ENCODE measurements at places on chromosomes 3 and 15.

DNA sequence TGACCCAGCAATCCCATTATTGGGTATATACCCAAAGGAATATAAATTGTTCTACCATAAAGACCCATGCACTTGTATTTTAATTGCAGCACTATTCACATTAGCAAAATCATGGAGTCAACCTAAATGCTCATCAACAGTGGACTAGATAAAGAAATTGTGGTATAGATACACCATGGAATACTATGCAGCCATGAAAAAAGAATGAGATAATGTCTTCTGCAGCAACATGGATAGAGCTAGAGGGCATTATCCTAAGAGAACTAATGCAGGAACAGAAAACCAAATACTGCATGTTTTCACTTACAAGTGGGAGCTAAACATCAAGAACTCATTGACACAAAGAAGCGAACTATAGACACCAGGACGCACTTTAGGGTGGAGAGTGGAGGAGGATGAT, 466.7 kb downstream of the MECOM start:
- DNase-seq = no peak

DNA sequence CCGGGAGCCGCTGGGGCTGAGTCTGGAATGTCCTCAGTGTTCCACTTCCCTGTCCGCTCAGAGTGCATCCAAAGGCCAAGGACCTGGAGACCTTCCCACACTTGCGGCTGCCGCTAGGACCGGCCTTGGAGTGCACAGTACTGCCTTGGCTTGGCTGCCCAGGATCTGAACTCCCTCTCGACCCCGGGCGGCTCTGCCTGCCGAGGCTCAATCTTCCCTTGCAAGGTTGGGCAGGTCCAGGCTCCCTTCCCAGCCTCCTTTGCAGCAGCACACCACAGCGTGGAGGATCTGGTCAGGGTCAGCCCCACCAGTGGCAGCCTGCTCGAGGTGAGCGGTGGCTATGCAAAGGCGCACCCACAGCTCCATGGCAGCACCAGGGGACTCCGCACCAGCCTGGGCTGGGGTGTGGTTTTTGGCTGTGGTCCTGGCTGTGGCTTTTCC, 69.2 kb downstream of the PLXNA1 start:
- no peak for DNase-seq

GRCh38 chr15:96106628-96107027, 223.9 kb upstream of the NR2F2 start:
- DNase-seq = no peak

DNA sequence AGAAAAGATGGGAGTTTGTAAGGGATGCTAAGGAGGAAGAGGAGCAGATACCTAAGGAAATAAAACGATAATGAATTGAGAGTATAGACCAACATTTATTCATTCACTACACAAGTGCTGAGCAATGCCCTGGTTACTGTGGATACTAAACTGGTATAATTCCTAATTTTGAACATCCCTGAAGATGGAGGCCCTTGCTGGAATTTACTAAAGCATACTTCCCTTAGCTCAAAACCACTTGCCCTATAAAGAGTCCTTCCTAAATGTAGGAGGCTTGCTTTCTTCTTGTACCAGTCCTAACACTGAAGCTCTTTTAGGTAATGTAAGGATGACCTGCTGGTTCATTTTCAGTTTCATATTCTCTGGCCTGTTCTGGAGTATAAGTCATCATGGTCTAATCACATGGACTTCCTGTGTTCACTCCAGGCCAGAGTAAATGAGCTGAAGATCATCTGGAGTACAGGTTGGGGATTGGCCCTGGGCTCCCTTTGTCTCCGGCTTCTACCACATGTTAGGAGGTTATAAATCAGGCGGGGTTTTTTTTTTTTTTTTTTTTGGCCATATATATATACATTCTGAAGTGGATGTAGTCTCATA, 40.1 kb upstream of the MTMR10 start:
- DNase-seq = no peak

GRCh38 chr15:74902295-74903075, 4.2 kb downstream of the FAM219B start:
- DNase-seq = no peak

GRCh38 chr3:4734454-4734853, 241.3 kb downstream of the ITPR1 start:
- no peak for DNase-seq

DNA sequence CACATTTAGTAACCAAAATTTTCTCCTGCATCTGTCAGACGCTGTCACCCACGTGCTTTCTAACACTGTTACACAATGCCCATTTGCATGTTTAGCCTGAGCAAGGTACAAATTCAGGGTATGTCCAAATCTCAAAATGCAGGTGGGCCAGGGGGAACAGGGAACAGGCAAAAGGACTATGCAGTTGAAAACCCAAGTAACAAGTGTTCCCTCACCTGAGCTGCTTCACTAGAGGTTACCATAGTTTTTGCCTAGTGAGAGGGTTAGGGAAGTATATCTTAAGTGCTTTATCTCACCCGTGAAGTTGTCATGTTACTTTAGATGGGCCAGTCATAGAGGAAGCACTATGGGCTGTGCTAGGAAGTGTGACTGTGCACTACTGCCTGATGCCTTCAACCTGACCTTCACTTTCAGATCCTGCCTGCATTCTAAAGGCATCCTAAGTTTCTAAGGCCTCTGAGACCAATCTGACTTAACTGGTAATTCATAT, 6.0 kb upstream of the TMEM87A start:
- no peak for DNase-seq

GRCh38 chr3:58043933-58044332, 35.7 kb downstream of the FLNB start:
- no peak for DNase-seq

Data from globus pallidus (tissue), 1 donor.